Heart right ventricle (tissue), 16 donors: ENCODE measurements at places on chromosomes 2 and 18. TPM values are rescaled to one million over a fixed set of nuclear protein-coding genes. Genes with fewer than 3 reads are reported as not detected.

DNA sequence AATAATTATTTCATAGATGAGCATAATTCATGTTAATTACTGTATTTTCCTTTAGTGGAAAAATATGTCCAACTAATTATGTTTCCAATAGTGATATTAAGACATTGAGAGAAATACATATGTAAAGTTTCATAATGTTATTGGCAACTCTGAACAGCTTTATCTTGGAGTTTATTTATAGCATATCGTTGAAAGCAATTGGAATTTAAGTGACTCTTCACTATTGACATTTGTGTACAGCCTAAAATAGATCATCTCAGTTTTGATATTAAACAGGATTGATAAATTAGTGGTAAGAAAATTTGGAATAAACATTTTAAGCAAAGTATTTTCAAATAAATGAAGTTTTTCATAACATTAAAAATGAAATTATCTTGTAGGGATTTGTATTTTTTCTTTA lies 79.7 kb downstream of the EML4 start:
- DNase-seq, result no peak

EFR3B gene
- total RNA-seq, result 9.8 TPM

IL36RN gene
- not detected for total RNA-seq

LYG2 gene
- not detected for total RNA-seq

CRYGB gene
- not detected for total RNA-seq

GRCh38 chr2:16090650-16091575 lies 150.6 kb downstream of the MYCN start:
- DNase-seq, result no peak

- no peak for DNase-seq
Measured at GRCh38 chr2:110866045-110866444, 133.7 kb downstream of the ACOXL start.

DNA sequence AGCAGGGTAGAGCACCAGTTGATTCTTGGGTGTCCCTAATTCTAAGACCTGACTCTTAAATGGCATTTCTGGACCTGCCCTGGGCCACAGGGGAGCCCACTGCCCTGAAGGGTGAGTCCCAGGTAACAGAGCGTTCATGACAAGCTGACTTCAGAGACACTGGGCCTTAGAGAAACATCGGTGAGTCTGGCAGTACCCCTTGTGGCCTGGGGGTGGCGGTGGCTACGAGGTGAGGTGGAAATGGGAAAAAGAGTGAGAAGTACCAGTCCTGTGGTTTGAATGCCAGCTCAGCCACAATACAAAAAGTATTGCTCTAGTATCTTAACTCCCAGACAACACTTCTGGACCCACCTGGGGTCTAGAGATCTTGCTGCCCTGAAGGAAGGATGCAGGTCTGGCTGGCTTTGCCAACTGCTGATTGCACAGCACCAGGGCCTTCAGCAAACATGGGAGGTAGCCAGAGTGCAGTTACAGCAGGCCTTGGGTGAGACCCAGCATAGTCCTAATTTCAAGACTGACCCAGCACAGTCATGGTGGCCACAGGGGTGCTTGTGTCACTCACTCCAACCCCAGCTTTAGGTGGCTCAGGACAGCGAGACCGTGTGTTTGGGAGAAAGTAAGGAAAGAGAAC lies 44.5 kb downstream of the USP34 start:
- no peak for DNase-seq

GRCh38 chr18:44840058-44840790 lies 159.5 kb downstream of the SETBP1 start:
- DNase-seq, result peak; percentile 34

- no peak for DNase-seq
Measured at GRCh38 chr18:69795791-69796190, 151.9 kb downstream of the CD226 start.

DNA sequence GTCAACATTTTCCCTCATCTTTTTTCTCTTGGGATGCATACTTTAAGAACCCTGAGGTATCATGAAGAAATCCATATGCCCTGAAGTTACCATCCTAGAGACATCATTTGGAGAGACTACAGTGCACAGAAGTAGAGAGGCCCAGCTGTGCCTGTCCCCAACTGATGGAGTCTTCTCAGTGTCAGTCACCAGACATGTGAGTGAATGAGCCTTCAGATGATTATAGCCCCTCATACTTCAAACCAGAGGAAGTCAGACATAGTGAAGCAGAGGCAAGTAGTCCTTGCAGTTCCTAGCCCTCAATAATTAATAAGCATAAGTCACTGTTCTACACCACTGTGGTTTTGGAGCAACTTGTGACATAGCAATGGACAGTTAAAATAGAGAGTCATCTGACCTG lies 194.4 kb upstream of the ITGA4 start:
- DNase-seq, result no peak

GRCh38 chr2:204255071-204255470 lies 290.2 kb upstream of the PARD3B start:
- no peak for DNase-seq
